ENCODE measurements at places on chromosomes 16 and 17. TPM values are rescaled to one million over a fixed set of nuclear protein-coding genes. Genes with fewer than 3 reads are reported as not detected.
A peak's percentile ranks its signal among the peaks of the same experiment; 100 is the strongest.

Gene CTRL
- total RNA-seq = 1.2 TPM

Gene AXIN1
- total RNA-seq = 28.8 TPM

DNA sequence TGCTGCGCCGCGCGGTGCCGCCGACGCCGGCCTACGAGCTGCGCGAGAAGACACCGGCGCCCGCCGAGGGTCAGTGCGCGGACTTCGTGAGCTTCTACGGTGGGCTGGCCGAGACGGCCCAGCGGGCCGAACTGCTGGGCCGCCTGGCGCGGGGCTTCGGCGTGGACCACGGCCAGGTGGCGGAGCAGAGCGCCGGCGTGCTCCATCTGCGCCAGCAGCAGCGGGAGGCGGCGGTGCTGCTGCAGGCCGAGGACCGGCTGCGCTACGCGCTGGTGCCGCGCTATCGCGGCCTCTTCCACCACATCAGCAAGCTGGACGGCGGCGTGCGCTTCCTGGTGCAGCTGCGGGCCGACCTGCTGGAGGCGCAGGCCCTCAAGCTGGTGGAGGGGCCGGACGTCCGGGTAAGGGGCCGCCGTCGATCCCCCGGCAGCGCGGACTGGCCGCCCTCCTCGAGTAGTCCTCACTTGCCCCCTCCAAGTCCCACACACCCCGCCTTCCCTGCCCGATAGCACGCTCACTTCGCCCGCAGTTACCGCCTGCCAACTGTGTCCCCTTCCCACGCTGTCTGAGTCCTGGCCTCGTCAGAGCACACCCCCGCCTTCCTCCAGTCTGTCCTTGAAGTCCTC lies 470 bp downstream of the MLYCD start:
- H3K36me3 ChIP-seq = no peaks in the 10 kb centered on the region
- H3K4me1 ChIP-seq = peaks cover 12% of the 10 kb centered on the region
- DNase-seq = peak; percentile 63
- no peaks in the 10 kb centered on the region for H3K27me3 ChIP-seq

GRCh38 chr16:66245072-66245471 lies 121.4 kb upstream of the CDH5 start:
- no peak overlapping the region for H3K4me3 ChIP-seq
- peak; percentile 24 for DNase-seq
- no peaks in the 10 kb centered on the region for H3K36me3 ChIP-seq
- H3K27ac ChIP-seq = no peak overlapping the region
- H3K4me1 ChIP-seq = peaks cover 11% of the 10 kb centered on the region

DNA sequence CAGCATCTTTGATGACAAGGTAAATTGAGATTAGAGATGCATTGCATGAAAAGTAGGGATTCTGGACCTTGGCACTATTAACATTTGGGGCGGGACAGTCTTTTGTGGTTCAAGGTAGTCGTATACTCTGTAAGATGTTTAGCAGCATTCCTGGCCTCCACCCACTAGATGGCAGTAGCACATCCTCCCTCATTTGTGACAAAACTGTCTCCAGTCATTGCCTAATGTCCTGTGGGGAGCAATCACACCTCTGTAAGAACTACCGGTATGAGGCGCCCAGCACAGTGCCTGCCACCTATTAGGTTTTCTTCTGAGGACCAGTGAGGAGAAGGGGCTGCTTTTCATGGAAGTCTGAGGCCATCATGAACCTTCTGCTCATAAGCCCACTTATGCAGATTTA lies 180.8 kb downstream of the RBFOX1 start:
- no peak overlapping the region for H3K4me3 ChIP-seq
- no peaks in the 10 kb centered on the region for H3K27me3 ChIP-seq
- H3K4me1 ChIP-seq = no peaks in the 10 kb centered on the region
- no peak overlapping the region for H3K27ac ChIP-seq
- DNase-seq = no peak

GRCh38 chr16:6066652-6067051 lies 969.1 kb upstream of the EEF2KMT start:
- no peak overlapping the region for H3K27ac ChIP-seq
- H3K27me3 ChIP-seq = no peaks in the 10 kb centered on the region
- no peak for DNase-seq
- H3K4me1 ChIP-seq = no peaks in the 10 kb centered on the region

GRCh38 chr17:66343531-66344078 lies 41.2 kb downstream of the PRKCA start:
- DNase-seq = no peak
- no peak overlapping the region for H3K27ac ChIP-seq
- no peaks in the 10 kb centered on the region for H3K27me3 ChIP-seq
- H3K36me3 ChIP-seq = no peaks in the 10 kb centered on the region
- H3K4me1 ChIP-seq = peaks cover 7% of the 10 kb centered on the region
- no peak overlapping the region for H3K4me3 ChIP-seq

All from astrocyte (in vitro differentiated cells and primary cell).